ENCODE measurements at places on chromosomes 7 and 10.

DNA sequence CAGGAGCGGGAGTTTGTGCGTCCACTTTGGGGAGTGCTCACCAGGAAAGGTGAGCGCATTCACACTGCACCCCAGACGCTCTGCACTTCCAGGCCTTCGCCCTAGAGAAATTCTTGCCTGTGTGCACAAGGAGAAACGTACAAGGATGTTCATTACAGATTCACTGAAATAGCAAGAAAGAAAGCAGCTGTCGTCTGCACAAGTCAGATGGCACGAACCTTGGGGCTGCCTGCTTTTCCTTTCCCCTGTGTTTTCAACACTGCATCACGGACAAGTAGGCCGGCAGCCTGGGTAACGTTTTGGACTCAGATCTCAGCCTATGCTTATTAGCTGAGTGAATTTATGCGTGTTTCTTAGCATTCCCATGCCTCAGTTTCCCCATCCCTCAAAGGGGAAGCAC lies 546.8 kb upstream of the FOXK1 start:
- no peak for DNase-seq
- no peaks in the 10 kb centered on the region for H3K4me1 ChIP-seq
- H3K36me3 ChIP-seq: no peaks in the 10 kb centered on the region
- no peak overlapping the region for H3K4me3 ChIP-seq
- H3K27ac ChIP-seq: no peak overlapping the region

DNA sequence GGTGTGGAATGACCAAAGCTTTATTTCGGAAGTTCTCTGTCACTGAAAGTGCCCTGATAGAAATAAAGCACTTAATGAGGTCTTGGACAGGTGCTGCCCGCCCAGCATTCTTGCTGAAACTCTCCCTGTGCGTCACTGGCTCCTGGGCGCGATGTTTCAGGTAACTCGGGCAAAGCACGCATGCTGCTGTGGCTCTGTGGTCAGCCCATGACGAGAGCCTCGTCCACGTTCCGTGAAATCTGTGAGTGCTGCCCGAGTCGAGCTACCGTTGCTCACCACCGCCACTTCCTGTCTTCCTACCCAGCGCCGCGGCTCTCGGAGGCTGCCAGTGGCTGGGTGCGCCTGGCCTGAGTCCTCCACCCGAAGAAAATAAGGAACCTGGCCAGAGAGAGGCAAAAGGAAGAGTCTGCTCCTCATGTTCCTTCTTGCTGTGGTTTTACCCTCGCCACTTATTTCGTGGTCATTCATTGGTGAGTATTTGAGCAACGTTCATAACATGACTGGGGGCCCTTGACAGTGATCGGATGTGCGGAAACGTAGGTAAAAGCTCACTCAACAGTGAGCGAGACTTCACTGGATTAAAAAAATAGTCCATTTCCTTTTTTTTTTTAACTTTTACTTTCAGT lies 95.5 kb downstream of the MAP3K8 start:
- no peak overlapping the region for H3K4me3 ChIP-seq
- H3K36me3 ChIP-seq: no peaks in the 10 kb centered on the region
- no peaks in the 10 kb centered on the region for H3K4me1 ChIP-seq
- H3K27ac ChIP-seq: no peak overlapping the region
- no peak for DNase-seq

- no peak overlapping the region for H3K27ac ChIP-seq
- H3K4me3 ChIP-seq: no peak overlapping the region
- H3K27me3 ChIP-seq: no peaks in the 10 kb centered on the region
- H3K4me1 ChIP-seq: no peaks in the 10 kb centered on the region
- no peak for DNase-seq
These were observed 198.7 kb downstream of the CXCL12 start for GRCh38 chr10:44186150-44186549.

DNA sequence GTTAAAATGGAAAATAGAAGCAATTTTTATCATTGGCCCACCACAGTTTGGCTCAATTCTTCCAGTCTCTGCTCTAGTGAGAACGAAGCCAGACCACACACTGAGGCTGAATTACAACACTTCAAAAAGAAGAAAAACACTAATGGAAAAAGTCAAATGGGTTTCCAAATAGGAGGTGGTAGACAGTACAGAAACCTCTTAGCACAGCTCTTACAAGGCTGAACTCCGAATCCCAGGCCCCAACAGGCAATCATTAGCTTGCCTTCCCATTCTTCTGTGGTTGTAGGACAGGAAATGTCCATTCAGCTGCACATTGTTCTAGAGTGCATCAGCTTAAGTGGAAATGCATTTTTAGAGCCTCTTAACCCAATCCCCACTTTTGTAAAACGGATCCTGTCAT lies 115.1 kb upstream of the MEOX2 start:
- H3K36me3 ChIP-seq: no peaks in the 10 kb centered on the region
- no peak overlapping the region for H3K27ac ChIP-seq

GRCh38 chr10:108801775-108802517 lies 1121.4 kb downstream of the XPNPEP1 start:
- H3K36me3 ChIP-seq: no peaks in the 10 kb centered on the region
- H3K27ac ChIP-seq: no peak overlapping the region
- H3K27me3 ChIP-seq: no peaks in the 10 kb centered on the region
- no peaks in the 10 kb centered on the region for H3K4me1 ChIP-seq
- no peak for DNase-seq
- no peak overlapping the region for H3K4me3 ChIP-seq

DNA sequence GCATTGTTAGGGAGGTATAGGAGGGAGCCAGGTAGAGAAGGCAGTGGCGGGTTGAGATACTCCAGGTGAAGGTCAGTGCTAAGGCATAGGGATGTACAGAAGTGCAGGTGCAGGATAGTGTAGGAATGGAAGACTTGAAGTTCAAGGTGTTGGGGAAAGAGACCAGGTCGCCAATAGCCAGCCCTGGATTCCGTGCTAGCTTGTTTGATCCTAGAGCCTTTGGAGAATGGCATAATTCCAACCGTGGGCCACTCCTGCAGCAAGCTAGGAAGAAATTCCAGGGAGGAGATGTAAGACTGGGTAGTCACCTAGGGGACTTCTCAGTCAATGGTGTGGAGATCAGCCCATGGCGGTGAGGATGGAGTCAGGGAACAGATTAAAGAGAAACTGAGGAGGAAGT lies 272.7 kb downstream of the RPS24 start:
- no peak overlapping the region for H3K27ac ChIP-seq
- no peaks in the 10 kb centered on the region for H3K36me3 ChIP-seq
- no peak overlapping the region for H3K4me3 ChIP-seq
- peaks cover 5% of the 10 kb centered on the region for H3K4me1 ChIP-seq
- no peak for DNase-seq
- no peaks in the 10 kb centered on the region for H3K27me3 ChIP-seq

GRCh38 chr10:104033966-104034365 lies 51.7 kb downstream of the COL17A1 start:
- no peak overlapping the region for H3K4me3 ChIP-seq
- no peaks in the 10 kb centered on the region for H3K27me3 ChIP-seq
- no peaks in the 10 kb centered on the region for H3K36me3 ChIP-seq
- peaks cover 5% of the 10 kb centered on the region for H3K4me1 ChIP-seq

GRCh38 chr10:51716981-51717380 lies 17.6 kb upstream of the CSTF2T start:
- H3K4me3 ChIP-seq: no peak overlapping the region
- no peak overlapping the region for H3K27ac ChIP-seq
- H3K36me3 ChIP-seq: no peaks in the 10 kb centered on the region
- H3K4me1 ChIP-seq: no peaks in the 10 kb centered on the region
- no peaks in the 10 kb centered on the region for H3K27me3 ChIP-seq

- no peaks in the 10 kb centered on the region for H3K27me3 ChIP-seq
- no peak overlapping the region for H3K27ac ChIP-seq
- H3K4me1 ChIP-seq: no peaks in the 10 kb centered on the region
- no peak for DNase-seq
These were observed 14.9 kb upstream of the STOX1 start for GRCh38 chr10:68812420-68812819.

Measured in mesendoderm (in vitro differentiated cells).